AG09309 (cell line): ENCODE measurements at places on chromosomes 11 and 22.
A peak's percentile ranks its signal among the peaks of the same experiment; 100 is the strongest.

DNA sequence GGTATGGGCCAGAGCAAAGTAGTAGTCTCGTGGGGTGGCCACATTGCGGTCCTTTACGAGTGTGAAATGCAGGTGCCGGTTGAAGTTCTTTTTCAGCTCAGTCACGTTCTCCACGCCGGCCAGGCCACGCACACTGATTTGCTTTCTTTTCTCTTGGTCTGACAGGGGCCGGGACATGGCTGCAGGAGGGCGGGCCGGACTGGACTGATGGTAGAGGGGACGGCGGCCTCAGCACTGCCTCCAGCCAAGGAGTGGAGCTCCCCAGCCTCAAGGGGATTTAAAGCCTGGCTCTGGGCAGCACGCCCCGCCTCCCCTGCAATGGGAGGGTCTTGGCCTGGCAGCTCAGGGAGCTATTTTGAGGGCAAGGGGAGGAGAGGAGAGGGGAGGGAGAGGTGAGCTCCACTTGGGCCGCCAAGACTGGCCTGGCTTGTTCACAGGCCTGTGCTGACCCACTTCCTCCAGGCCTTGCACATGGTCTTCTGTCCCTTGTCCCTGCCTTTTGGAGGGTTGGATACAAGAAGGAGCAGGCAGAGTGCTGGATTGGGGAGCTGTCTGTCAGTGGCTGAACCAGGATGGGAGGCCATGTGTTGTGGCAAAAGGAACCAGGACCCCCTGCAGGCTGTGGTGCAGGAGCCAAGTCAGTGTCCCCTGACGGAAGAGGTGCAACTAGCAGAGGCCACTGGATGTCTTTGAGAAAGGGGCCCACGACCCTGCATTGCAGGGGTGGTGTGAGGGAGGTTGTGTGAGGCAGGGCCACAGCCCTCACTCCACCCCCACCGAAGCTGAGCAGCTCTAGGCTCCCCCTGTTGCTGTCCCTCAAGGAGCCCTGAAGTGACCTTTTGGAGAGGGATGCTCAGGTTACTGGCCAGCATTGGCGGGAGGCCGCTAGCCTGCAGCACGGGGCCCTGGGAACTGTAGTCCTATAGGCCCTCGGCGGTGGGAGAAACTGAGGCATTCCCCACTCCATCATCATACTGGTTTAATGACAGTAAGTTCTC lies at the start of gene PYGM:
Gene PYGM (minus strand): TSS at position 253 of the 998 bp plus-strand sequence. CDS start 76 bp downstream, at position 177.
- no peak for DNase-seq

- DNase-seq: no peak
These were observed 2.4 kb upstream of the GDPD5 start for GRCh38 chr11:75527938-75528735.

- no peak for DNase-seq
These were observed 38.6 kb upstream of the SPTBN2 start for GRCh38 chr11:66767666-66768065.

DNA sequence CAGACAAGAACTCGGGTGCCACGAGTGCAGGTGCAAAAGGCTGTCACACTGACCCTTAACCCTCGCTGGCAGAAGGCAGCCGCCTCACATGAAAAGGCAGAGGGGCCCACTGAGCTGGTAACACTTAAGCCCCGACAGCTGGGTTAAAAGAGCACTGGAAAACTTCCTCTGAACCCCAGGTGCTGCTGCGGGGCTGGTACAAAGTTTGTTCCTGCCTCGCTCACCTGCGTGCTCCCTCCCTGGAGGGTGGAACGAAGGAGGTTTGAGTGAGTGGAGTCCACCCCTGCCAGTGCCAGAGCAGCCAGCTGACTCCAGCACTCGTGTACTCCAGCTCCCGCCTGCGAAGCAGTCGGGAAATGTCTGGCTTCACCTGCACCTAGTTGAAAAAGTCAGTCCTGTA lies 12.6 kb downstream of the SULT4A1 start:
- no peak for DNase-seq

DNA sequence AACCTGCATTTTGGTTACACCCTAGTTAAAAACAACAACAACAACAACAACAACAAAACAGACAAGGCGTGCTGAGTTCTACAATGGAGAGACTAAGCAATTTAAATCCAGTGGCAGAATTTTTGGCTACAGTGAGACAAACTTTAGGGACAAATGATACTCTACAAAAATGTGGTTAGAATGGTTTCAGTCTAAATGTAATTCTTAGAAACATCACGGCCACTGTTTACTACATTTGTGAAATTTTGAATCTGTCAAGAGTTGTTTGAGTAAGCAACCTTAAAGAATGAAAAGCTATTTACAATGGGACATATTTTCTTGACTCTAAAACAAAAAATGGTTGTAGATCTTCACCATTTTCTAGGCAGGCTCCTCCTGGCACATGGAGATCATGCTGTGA lies 259.4 kb downstream of the SWAP70 start:
- DNase-seq: no peak

- DNase-seq: no peak
These were observed 7.5 kb upstream of the NRGN start for GRCh38 chr11:124732230-124732629.

- no peak for DNase-seq
These were observed 65.5 kb downstream of the AAMDC start for GRCh38 chr11:77886401-77886800.

GRCh38 chr22:28792491-28793383 lies 7.6 kb downstream of the XBP1 start:
- DNase-seq: no peak

DNA sequence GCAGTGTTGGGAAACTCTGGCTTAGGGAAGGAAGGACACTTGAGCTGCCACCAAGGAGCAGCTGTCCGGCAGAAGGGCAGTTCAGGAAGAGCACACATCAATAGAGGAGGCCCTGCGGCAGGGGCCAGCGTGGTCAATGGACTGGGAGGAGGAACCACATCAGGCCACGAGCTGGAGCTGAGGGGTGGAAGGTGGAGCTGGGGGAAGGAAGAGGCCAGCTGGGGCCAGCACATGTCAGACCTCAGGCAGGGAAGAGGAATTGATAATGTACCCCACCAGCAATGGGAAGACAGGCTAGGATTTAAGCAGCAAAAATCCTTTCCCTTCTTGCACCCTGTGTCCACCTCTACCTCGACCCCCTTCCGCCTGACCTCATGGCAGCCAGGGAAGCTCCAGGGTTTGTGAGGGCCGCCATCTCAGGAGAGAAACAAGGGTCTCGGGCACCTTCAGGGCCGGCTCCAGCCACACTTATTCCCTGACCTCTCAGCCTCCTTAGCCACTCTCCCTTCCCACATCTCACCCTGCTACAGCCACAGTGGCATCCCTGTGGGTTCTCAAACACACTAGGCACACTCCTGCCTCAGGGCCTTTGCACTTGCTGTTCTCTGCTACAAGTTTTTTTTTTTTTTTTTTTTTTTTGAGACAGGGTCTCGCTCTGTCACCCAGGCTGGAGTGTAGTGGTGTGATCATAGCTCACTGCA lies 157.8 kb upstream of the GRK3 start:
- DNase-seq: no peak

DNA sequence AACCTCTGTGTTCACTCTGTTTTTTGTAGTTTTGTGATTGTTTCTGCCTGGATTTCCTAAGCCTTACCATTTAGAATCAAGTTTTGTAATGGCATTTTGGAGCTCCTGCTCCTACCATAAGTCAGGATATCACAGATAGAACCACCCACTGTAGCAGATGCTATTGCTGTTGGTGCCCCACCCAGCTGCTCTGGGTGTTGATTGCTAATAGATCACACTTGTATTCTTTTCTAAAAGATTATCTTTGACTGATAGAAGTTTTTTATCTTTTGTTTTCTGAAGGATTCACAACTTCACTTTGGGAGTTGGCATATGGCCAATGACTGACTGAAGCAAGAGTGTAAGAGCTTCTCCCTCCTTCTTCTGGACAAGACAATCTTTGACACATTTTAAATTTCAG lies 76.0 kb downstream of the EHF start:
- DNase-seq: no peak

GRCh38 chr11:106137758-106138157 lies 60.3 kb downstream of the AASDHPPT start:
- DNase-seq: no peak

- no peak for DNase-seq
These were observed 796.3 kb upstream of the RAG2 start for GRCh38 chr11:37394236-37394870.

GRCh38 chr22:45777852-45778375 lies 106.3 kb downstream of the ATXN10 start:
- DNase-seq: no peak

DNA sequence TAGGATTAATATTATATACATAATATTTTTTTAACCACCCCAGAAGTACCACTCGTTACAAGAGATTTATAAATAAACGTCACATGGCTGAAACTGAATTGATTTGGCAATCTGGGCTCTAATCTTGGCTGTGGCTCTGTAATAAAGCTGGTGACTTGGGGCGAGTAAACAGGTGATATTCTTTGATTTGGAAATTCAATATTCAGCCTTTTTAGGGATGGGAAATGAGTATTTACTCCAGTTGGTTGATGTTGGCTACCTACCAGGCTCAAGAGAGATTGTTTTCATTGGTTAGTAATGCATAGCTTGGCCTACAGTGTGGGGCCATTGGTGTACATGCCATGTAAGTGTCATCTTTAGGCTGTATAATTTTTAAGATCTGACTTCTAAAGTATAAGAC lies 117.7 kb upstream of the SORL1-AS1 start:
- DNase-seq: no peak

DNA sequence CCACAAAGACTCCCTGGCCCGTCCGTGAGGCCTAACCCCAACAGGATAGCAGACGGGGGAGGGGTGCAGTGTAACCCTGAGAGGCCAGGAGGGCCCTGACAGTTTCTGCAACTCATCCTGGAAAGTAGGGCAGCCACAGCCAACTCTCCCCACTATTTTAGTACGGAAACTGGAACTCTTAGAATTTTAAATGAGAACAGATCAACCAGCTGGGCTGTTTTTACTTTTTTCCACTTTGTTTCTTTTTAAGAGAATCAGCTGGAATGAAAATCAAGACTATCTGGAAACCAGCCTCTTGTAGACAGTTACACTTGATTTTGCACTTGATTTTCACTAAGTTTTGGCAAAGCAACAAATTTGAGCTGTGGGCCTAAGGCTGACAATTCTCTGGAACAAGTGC lies 42.7 kb upstream of the NRIP3 start:
- DNase-seq: no peak

DNA sequence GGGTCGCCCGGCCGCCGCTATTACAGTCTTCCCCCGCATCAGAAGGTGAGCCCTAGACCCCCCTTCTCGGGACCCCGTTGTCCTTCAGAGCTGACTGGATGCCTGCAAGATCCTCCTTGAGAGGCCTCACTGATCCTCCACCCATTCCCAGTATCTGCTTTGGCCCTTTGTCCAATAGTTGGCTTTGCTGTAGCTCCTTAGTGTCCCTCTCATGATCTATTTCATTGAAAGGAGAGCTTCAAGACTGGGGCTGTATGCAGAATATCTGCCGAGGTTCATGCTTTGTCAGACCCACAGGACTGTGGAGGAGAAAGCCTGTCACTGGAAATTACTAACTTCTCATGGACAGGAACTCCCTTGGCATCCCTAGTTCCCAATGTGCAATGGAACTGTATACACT lies 499 bp downstream of the DLAT start:
- DNase-seq: no peak

DNA sequence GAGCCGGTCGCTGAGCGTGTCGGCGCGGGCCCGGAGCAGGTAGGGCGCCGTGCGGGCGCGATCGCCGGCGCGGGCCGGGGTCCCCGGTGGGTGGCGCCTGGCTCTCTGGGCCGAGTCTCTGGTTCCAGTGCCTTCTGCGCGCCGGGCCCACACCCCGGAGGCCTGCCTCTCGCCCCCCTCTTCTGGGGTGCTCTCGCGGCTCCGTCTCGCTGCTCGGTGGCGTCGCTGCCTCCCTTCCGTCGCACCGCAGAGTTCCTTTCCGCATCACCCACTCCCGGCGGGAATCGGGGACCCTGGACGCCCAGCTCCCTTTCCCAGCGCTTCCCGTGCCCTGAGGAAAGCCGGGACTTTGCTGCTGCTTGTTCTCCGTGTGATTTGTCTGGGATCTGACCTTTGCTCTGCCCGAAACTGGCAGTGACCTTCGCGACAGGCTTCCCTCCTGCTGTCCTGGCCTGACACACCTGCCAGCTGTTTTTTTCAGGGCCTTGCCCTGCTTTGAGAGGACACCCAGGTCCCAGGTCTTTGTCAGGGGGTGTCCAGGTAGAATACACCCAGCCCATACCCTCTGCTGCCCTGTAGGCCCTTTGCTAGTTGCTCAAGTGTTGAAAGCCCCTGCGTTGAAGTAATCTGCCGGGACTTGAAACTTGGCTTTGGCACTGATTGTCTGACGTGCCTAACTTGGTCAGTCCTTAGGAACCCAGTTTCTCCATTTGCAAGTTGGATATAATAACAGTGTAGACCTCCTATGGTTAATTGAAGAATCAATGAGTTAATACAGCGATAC lies 711 bp downstream of the FDX1 start:
- DNase-seq: no peak

GRCh38 chr11:129538323-129538722 lies 162.7 kb downstream of the BARX2 start:
- no peak for DNase-seq

DNA sequence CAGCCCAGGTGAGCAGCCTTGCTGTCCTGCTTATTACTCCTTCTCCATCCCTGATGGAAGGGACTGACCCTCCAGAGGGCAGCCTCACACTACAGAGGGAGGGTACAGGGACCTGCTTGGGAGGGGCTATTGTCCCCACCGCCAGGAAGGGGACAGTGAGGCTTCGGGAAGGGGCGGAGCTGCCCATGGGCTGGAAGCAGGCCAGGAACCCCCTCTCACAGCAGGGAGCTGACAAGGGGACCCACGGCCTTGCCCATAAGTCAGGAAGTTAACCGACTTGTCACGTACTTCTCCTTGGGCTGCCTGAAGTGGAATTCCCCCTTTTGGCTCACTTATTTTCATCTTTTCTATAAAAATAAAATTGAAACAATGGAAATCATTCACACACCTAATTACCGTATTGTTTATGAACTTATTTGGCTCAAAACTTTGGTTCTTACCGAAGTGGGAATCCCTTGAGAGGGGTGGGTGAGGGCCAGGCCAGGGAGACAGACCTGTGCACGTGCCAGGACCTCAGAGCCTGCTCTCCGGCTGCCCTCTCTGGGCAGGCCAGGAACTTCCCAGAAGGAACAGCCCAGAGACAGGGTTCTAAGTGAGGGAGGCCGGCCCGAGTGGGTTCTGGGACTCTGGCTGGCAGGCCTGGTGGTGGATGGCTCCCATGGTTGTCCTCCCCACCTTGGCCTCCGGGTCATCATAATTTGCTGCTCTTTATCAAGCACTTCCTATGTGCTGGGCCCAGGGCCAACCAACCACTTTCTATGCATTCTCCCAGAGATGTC lies 5.8 kb downstream of the MGAT3 start:
- no peak for DNase-seq

- DNase-seq: peak; percentile 43
These were observed 37.6 kb upstream of the BIRC3 start for GRCh38 chr11:102279641-102280170.

DNA sequence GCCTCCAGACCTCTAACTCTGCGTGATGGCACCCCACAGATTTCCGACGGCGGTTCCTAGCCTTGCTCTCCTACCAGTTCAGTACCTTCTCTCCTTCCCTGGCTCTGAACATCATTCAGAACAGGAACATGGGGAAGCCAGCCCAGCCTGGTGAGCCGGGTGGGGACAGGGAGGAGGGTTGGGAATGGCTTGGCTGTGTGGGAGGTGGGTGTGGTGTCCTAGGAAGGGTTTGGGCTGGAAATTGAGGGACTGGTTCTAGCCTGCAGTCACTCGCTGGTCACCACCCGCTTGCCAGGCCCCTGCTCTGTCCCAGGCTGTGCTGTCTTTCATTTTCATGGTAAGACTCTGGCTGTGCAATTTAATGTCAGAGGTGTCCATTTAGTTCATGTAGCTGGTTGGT lies 33.9 kb downstream of the NAT10 start:
- no peak for DNase-seq

- no peak for DNase-seq
These were observed 12.3 kb downstream of the TSPAN32 start for GRCh38 chr11:2314136-2314524.

GRCh38 chr11:114953039-114953438 lies 274.7 kb downstream of the NXPE2 start:
- no peak for DNase-seq
